NCI-H2227 treated with DMSO at 0.1 percent for 48 hours (cell line): ENCODE measurements at places on chromosomes 12 and 14.

DNA sequence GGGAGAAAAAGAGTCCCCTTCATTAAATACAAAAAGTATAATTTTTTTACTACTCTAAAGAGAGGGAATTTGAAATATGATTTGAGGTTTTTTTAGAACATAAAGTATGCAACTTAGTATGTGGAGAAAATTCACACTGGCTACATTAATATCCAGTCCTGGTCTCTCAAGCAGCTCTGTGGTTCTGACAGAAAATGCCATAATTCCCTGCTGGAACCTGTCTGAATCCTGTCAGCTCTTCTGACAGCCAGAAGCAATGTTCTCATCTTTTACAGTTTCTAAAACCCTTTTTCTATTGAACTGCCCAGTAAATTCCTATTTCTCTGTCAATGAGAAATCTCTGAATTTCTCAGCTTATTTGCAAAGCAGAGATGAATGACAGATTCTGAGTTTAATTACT is 13.4 kb upstream of the NOVA1 start:
- no peak for DNase-seq

DNA sequence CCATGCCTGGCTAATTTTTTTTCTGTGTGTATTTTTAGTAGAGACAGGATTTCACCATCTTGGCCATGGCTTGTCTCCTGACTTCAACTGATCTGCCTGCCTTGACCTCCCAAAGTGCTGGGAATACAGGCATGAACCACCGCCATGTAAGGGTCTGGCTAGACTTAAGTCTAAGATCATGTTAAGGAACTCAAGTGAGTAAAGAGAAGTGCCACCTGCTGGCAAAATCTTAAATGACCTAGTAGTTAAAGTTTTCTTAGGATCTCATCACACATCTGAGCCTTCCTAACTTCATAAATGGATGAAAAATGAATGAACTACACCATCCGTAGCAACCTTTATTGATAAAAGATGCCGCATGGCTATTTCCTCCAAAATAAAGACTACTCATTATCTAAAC is 1.7 kb upstream of the C12orf56 start:
- DNase-seq, result peak; percentile 24

DNA sequence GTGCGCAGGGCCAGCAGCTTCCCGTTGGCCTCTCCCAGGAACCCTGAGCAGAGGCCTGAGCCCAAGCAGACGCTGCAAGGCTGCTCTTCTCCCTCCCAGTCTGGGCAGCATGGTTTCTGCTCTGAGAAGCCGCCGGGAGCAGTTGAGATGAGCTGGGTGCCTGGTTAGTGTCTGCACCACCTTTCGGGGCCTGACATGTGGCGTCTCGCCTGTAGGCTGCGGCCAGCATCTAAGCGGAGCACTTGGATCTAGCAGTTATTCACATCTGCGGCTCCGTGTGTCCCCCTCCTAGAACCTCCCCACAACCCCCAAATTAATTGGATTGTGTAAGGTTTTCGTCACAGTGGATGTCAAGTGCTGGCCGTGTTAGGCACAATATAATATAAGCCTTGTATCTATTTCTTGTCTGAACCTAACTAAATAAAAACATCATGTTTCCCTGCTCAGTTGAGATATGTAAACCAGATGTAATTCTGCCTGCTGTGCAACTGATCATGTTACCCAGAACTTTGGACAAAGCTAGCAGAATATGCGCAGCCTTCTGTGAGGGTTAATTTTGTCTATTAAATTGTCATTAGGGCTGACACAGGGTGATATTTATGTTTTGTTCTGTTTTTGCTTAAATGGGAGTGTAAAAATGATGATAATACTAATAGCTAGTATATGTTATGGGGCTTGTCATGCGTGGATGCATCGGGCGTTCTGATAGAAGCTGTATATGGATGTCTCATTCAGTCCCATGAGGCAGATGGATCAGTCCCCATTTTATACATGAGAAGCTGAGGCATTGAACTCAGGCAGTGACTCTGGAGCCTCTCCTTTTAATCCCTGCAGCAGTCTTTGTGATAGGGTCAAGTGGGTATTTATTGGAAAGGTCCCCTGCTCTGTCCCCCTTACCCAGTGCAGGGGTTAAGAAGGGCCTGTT is 45.8 kb downstream of the ELK3 start:
- DNase-seq, result no peak

GRCh38 chr12:124390442-124391097 is 95.7 kb downstream of the RFLNA start:
- DNase-seq, result no peak

DNA sequence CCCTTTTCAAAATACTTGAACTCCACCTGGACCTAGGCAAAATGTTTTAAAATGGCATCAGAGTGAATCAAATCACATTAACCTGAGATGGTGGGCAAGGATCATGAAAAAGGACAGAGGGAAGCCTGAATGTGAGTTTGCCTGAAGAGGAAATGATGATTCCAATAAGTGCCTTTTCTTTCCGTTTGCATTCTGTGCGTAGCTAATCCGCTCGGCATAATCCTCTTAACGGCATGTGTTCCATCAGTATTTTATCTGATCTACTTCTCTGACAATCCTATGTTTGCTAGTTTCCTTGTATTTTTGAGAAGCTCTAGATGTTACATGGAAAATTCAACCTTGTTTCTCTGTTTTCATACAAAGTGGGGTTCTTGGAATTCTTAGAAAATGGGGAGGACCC is 354.6 kb downstream of the NRXN3 start:
- DNase-seq, result no peak

DNA sequence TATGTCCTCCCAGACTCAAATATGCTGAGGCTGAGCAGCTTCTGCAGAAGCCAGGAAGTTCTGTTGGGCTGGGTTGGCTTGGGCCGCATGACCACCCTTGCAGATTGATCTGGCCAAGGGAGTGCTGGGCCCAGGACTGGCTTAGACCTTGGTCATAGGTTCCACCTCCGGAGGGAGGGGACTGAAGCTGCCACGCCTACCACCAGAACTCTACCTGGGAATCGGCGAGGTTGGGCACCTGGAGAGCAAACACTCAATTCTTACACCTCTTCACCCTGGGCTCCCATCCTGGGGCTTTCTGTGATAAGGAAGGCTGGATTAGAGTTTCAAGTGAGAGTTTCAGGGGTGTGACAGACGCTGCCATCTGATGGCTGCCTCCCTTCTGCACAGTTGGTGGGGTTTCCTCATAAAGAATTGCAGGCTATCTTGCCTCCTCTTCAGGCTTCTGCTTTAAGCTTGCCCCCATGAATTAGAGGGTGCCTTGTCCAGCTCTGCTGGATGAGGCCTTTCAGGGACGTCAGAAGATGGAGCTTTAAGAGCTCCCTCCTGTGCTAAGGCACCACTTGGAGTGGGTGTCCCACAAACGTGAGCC is 5.8 kb downstream of the SLC24A4 start:
- no peak for DNase-seq

DNA sequence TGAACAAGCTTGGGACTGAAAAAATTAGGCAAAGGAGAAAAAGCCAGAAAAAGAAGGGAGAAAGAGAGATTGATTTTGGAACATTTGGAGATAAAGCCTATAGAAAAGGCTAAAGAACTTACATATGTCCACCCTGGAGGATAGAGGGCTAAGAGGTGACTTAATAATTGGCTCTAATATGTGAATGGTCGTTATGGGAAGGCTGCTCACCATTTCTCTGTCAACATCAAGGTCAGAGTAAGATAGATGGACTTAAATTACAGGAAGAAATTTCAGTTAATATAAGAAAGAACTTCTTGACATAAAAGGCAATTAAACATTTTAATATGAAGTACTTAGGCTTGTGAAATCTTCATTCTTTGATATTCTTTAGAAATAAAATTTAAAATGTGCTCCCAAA is 238.6 kb downstream of the TRHDE start:
- peak; percentile 17 for DNase-seq

GRCh38 chr14:64137657-64138290 is 156.4 kb downstream of the ESR2 start:
- DNase-seq, result no peak
